Activated CD4-positive, alpha-beta T cell treated with anti-CD3 and anti-CD28 coated beads, Interleukin-2, amount 10 ng/mL, durations not matched to agents 7 days and 5 days (primary cell): ENCODE measurements at places on chromosomes 3 and 15. TPM values are rescaled to one million over a fixed set of nuclear protein-coding genes. Genes with fewer than 3 reads are reported as not detected.

The NEK11 gene
- 1.1 TPM for total RNA-seq

The ATP13A4 gene
- total RNA-seq, result 1.6 TPM

The SUCNR1 gene
- total RNA-seq, result not detected

The STAC gene
- 0.12 TPM for total RNA-seq

The TXNRD3 gene
- 1.3 TPM for total RNA-seq

The NMNAT3 gene
- 0.94 TPM for total RNA-seq

The LINGO1 gene
- not detected for total RNA-seq

The LDHAL6B gene
- total RNA-seq, result not detected
